ENCODE measurements at places on chromosomes 3 and 15. TPM values are rescaled to one million over a fixed set of nuclear protein-coding genes. Genes with fewer than 3 reads are reported as not detected.

GRCh38 chr15:88628018-88628654, 7.0 kb downstream of the AEN start:
- DNase-seq = no peak

DNA sequence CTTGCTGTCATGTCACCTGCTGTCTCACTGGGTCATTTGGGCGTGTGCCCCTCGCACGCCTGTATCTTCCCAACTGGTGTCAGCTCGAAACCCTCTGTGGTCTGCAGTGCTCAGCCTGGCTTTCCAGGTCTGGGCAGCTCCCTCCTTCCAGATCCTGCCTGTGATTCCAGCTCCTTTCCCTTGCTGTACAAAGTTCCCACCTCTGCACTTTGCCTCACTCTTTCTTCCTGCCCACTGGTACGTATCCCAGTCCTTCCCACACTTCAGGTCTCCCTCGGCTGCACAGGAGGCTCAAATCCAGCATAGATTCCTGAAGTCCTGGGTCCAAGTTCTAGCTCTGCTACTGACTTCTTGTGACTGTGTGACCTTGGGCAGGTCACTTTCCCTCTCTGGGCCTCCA, 2.1 kb upstream of the PAQR5 start:
- DNase-seq = no peak

- no peak for DNase-seq
Measured at GRCh38 chr3:161576311-161576710, 79.7 kb downstream of the OTOL1 start.

DNA sequence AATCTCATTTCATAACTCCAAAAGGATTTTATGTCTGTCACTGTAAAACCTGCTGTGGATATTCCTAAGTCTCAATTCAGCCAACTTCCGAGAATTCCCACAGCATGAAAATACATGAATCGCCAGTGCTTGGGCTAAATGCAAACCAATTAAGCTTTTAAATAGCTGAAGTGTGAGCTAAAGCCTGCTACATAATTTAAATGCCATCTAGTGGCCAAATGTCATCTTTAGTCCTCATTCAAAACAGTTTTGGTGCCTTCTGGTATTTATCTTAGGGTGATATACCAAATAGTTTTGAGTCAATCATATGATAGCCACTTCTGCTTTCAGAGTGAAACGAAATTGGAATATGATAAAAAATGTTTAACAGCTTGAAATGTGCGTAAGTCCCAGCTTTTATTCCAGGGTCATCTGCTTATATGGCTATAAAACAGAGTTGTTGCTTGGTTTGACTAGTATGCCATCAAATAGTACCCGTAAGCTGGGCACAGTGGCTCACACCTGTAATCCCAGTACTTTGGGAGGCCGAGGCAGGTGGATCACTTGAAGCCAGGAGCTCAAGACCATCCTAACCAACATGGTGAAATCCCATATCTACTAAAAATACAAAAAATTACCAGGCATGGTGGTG, 41.8 kb upstream of the CCNL1 start:
- no peak for DNase-seq

Gene OCA2
- total RNA-seq = 0.15 TPM

Gene PPP1R14D
- total RNA-seq = not detected

Gene BUB1B
- total RNA-seq = 1.7 TPM

- DNase-seq = no peak
Measured at GRCh38 chr15:71677352-71677751, 133.0 kb upstream of the NR2E3 start.

- no peak for DNase-seq
Measured at GRCh38 chr3:179969525-179969924, 67.2 kb downstream of the PEX5L start.

GRCh38 chr3:133948131-133948810, 52.6 kb upstream of the RAB6B start:
- no peak for DNase-seq

DNA sequence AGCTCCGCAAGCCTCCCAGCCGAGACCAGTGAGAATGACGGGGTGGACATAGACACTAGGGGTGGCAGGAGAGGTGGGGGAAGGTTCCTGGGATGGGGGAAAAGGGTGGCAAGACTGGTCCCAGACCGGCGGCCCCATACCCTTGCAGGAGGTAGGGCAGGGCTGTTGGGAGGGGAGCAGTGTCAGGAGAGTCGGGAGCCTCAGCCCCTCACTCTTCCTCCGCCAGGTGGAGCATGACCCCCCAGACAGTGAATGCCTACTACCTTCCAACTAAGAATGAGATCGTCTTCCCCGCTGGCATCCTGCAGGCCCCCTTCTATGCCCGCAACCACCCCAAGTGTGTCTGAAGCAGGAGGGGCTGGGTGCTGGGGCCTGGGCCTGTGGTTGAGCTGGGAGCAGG, 8.7 kb upstream of the PSMD2 start:
- no peak for DNase-seq

GRCh38 chr15:83012076-83012426, 612 bp upstream of the C15orf40 start:
- DNase-seq = no peak

Gene MYZAP
- total RNA-seq = 930 TPM

Gene GNAT1
- not detected for total RNA-seq

DNA sequence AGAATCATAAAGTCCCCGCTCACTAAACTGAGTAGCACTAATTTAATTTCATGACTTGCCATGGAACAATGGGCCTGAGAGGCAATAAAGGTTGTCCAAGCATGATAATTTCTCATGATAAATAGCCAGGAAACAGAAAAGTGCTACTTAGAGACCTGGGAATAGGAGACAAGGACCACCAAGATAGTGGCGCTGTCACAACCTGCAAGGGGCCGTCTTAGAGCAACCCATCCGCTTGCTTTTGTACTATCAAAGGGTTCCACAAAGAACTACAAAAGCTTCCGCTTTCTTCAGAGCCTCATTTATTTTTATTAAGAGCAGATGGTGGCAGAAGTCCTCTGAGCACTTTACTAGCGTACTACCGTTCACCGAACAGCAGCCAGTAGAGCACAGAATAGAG, 421.7 kb upstream of the GRM7 start:
- DNase-seq = no peak

- no peak for DNase-seq
Measured at GRCh38 chr15:63736287-63736686, 97.5 kb downstream of the HERC1 start.

Gene MNS1
- total RNA-seq = 1.0 TPM

Data from left ventricle myocardium superior (tissue), 1 donor.